Activated CD4-positive, CD25-positive, alpha-beta regulatory T cell (primary cell): ENCODE measurements at places on chromosomes 5 and 9.
A peak's percentile ranks its signal among the peaks of the same experiment; 100 is the strongest.

- no peak for DNase-seq
Measured at GRCh38 chr5:168467755-168468330, 18.4 kb upstream of the RARS1 start.

GRCh38 chr5:108983461-108984092 lies 235.9 kb downstream of the FER start:
- DNase-seq = no peak

GRCh38 chr5:167631191-167631590 lies 660.3 kb upstream of the WWC1 start:
- no peak for DNase-seq

- no peak for DNase-seq
Measured at GRCh38 chr5:132260051-132260450, 2.6 kb downstream of the PDLIM4 start.

DNA sequence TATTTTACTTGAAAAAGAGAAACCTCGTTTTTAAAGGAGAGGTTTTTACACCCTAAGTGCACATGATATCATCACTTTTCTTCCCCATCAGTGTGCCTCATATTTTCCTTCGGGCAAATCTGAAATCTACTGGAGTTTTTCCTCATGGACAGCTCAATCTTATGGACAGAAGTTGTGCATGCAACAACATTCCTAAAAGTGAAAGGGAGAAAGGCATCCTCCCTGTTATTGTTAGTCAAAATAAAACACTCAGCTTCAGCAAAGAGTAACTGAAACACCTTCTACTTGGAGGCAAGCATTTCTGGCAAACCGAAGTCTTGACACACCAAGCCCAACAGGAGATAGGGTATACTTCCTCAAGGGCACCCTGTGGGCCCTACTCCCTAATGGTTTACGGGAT lies 217.9 kb downstream of the BNC2 start:
- no peak for DNase-seq

DNA sequence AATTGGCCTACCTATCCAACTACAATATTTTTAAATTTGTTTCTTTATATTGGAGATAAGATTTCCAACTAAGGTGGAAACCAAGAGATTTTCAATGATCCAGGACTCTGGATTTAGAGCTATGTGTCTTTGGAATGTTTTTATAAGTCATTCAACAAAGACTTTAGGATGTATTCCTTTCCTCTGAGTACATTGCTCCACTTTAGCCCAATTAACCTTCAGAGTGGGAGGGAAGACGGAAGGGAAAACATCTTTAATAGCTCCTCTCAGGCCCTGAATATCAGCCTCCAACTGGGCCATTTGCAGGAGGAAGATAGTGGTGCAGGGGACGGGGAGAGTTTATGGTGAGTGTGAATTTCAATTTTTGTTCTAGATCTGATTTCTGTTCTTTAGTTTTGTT lies 239.2 kb downstream of the PIK3R1 start:
- DNase-seq = no peak

GRCh38 chr9:121768416-121769015 lies 117.1 kb downstream of the DAB2IP start:
- DNase-seq = no peak

DNA sequence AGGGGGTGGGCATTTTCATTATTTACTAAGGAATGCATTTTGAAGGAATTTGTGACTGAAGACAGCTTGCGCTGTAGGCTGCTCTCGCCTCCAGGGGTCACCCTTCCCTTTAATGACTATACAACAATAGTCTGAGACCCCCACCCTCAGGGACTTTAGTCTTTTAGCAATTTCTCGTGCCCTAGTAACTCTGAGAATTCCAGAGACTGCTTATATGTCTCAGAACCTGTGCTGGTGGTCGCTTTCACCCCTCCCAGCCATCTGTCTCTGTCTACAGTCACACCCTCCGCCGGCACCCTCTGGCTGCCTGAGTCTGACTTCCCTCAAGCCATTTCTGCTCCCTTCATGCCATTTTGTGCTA lies 671.4 kb downstream of the NR2F1-AS1 start:
- DNase-seq = no peak

DNA sequence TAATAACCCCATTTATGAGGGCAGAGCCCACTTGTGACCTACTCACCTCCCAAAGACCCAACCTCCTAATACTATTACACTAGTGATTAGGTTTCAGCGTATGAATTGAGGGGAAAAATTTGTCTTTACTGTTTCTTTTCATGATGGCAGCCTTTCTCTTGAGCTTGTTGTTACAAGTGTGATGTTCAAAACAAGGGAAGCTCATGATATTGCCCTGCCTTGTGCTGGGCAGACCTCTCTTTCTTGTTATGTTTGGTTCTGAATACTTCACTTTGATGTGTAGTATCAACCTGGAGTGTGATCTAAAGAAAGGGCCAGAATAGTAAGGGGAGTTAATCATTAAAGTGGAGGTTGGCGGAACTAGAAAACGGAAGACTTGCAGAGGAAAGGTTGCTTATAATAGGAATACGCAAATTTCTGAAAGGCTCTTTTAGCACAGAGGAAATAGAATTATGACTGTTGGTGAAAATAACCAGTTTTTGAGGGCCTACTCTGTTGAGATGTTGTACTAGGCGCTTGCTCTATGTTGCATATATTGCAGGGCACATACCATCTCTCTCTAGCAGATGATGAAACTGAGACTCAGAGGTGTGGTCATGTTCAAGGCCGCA lies 68.2 kb downstream of the MELK start:
- no peak for DNase-seq

GRCh38 chr9:76654575-76654974 lies 109.7 kb upstream of the PCA3 start:
- no peak for DNase-seq

DNA sequence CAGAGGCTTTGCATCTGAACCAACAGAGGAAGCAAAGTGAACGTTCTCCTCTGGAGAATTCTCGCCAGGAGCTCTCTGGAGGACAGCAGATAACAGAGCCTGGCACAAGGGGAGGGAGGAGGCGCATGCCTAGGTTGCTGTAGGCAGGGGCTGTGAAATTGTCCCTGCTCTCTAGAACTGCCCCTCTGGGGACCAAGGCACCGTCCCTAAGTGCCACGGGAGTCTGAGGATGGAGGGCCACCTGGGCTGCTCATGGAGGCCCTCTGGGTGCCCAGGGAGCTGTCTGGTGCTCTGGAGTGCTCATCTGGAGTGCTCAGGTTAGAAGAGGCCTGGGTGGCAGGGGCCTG lies 77.6 kb downstream of the CACNA1B start:
- no peak for DNase-seq

GRCh38 chr5:163878490-163878889 lies 373.1 kb downstream of the MAT2B start:
- no peak for DNase-seq

- DNase-seq = no peak
Measured at GRCh38 chr9:4318741-4319140, 18.9 kb upstream of the GLIS3 start.

DNA sequence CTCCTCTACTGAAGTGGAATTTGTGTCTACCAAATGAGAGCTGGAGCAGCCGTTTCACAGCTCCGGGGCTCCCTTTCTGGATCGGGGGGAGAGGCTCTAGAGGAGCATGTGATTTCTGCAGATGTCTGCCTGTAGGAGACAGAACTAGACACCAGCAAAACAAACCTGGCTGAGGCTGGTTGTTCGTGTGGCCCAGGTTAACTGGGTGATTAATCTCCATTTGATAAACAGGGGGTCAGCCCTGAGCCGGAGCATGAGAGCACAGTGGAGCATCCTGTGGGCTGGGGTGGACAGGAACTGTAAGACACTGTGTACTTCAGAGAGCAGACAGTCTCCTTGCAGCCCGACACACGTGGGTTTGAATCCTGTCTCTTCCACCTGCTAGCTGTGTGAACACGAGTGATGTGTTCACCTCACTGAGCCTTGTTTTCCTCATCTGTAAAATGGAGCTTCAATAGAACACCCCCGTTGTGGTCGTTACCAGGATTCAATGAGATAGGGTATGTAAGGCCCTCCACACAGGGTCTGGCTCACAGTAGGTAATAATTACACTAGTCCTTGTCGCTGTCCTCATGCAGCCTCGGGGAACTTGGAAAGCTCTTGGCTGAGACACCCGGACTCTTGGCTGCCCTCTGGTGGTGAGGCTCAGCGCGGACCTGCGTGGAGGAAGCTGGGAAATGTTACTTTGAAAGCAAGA lies 12.9 kb downstream of the CXCL14 start:
- peak; percentile 12 for DNase-seq

- no peak for DNase-seq
Measured at GRCh38 chr5:124706729-124707361, 39.6 kb downstream of the ZNF608 start.

DNA sequence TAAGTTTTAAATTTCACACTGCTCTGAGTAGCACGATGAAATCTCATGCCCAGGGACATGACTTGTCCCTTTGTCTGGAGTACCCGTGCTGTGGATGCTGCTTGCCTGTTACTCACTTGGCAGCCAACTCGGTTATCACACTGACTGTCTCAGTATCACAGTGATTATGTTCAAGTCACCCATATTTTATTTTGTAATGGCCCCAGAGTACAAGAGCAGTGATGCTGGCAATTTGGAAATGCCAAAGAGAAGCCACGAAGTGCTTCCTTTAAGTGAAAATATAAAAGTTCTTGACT lies 22.8 kb upstream of the SCGB3A2 start:
- no peak for DNase-seq

DNA sequence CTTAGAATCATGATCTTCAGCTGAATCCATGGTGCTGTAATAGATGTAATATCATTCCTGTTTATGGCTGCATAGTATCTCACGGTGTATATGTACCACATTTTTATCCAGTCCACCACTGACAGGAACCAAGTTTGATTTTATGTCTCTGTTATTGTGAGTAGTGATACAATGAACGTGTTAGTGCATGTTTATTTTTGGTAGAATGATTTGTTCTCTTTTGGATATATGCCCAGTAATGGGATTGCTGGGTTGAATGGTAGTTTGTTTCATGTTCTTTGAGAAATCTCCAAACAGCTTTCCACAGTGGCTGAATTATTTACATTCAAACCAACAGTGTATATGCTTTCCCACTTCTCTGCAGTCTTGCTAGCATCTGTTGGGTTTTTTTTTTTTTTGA lies 175.1 kb upstream of the CDH10 start:
- no peak for DNase-seq

- DNase-seq = no peak
Measured at GRCh38 chr5:11007269-11007870, 246.3 kb upstream of the DAP start.

GRCh38 chr5:84403773-84404172 lies 19.1 kb upstream of the EDIL3 start:
- DNase-seq = no peak

- no peak for DNase-seq
Measured at GRCh38 chr5:180207593-180207992, 1.4 kb downstream of the RASGEF1C start.

GRCh38 chr9:89744730-89745129 lies 139.9 kb downstream of the GADD45G start:
- no peak for DNase-seq

DNA sequence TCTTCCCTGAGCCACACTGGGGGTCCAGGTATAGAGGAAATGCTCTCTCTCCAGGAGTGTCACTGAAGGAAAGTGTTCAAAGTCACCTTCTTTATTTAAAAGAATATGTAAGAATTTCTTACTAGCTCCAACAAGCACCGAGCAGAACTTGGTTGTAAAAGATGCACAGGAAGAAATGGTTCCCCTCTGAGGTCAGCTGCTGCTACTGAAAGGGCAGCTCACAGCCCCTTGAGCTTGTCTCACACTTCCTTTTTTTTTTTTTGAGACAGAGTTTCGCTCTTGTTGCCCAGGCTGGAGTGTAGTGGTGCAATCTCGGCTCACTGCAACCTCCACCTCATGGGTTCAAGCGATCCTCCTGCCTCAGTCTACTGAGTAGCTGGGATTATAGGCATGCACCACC lies 77.2 kb downstream of the PRRT1B start:
- no peak for DNase-seq

GRCh38 chr9:19998823-19999455 lies 210.1 kb upstream of the SLC24A2 start:
- no peak for DNase-seq
